Muscle of back (tissue), 13 donors: ENCODE measurements at places on chromosomes 1 and 21.
A peak's percentile ranks its signal among the peaks of the same experiment; 100 is the strongest.

DNA sequence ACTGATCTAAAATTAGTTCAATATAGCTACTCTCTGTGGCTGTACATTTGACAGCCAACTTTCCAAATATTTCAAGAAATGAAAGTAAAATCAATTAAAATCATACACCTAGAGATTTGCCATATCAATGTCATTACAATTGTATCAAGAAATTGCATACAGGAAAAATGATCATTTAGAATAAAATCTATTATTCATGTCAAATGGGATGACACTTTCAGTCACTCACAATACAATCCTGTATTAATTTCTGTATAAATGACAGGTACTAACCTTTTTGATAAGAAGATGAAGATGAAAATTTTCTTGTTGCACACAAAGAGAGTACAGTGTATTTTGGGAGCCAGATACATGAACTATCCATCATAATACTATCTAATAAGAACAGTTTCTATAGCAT, 1588.9 kb upstream of the PRMT6 start:
- no peak for DNase-seq

GRCh38 chr21:37370152-37371040, 3.8 kb downstream of the DYRK1A start:
- no peak for DNase-seq

DNA sequence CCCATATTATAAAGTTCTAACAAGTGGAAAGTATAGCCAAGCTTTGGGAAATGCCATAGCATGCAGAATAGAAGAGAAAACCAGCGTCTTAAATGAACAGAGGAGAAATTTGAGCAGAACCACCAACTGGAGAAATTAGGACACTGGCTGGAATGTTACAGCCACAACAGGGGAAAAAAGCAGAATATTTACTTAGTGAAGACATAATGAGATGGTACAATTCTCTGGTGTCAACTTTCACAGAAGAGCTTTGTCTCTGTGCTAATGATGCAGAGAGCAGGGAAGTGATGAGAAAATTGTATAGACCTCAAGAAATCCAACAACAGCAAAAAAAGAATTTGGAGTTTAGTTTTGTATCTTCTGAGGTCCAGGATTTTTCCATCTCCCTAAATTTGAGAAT, 249.7 kb downstream of the KIF26B start:
- DNase-seq = no peak

- no peak for DNase-seq
These were observed 3.9 kb downstream of the KRTAP19-8 start for GRCh38 chr21:31034378-31034777.

DNA sequence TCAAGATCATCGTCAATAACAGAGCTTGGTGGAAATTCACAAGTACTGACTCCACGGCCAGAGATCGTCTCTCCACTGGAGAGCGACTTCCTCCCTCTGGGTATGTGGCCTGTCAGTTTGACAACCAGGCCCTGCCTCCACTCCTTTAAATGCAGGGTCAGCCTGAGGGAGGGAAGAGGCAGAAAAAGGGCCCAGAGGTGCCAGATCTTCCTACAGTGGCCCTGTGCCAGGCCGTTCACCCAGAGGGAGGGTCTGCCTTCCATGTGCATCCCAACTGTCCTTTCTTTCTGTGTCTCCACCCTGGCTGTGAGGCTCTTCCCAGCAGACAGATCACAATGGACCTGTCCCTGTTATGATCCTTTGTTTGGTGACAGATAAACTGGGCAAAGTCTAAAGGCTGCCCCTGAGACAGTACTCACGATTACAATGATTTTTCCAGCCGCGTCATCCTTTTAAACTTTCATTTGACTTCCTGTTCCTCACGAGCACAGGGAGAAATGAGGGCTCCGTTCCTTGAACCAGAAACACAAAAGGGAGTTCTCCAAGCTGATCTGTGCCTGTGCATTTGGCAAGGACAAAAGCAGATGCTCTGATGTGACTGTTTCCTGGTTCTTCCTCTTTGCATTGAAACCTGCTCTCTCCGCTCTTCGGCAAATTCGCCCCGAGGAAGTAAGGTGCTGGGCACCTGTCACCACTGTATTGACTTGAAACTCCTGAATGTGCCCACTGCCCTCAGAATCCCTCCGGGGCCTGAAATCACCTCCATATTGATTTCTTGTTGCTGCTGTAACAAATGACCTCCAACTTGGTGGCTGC, 126.7 kb downstream of the PGBD5 start:
- no peak for DNase-seq

- DNase-seq = peak; percentile 72
These were observed 810 bp upstream of the HLX start for GRCh38 chr1:220878191-220879075.

- no peak for DNase-seq
These were observed 37.6 kb downstream of the RUNX3 start for GRCh38 chr1:24892188-24893153.

- no peak for DNase-seq
These were observed 127.8 kb downstream of the RERE start for GRCh38 chr1:8689431-8690252.

DNA sequence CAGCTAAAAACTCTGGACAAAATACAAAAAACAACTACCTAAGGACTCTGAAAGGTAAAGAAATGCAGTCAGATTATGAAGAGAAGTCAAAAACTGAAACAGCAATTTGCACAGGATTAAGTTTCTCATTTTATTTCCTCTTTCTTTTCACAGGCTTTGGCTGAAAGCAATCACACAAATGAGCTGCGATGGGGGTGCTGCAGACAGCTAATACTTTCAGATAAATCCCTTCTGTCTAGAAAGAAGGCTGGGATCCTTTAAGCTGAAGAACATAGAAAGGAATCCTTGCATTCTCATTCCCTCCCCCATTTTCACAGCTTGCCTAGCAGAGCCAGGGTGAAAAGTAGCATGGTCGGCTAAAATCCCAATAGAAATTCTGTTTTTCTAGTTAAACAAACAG, 32.0 kb upstream of the PRDX6 start:
- DNase-seq = no peak

DNA sequence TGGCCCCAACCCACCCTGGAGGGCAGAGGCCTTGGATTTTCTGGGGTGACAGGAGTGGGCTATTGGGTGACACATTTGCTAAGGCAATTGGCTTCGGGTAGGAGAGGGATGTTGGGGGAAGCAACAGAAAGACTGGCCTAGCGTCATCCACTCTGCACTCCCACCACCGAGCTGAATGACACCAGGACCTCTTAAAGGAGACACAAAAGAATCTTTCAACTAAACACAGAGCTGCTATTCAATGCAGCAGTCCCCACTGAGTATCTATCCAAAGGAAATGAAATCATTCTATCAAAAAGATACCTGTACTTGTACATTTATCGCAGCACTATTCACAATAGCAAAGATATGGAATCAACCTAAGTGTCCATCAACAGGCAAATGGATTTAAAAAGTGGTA, 6.2 kb downstream of the TFF2 start:
- DNase-seq = no peak
